ENCODE measurements at places on chromosomes 5 and 9.

GRCh38 chr9:106920701-106921283 lies 57.8 kb downstream of the ZNF462 start:
- DNase-seq, result no peak

- DNase-seq, result no peak
These were observed 18.0 kb upstream of the CDC23 start for GRCh38 chr5:138230981-138231589.

DNA sequence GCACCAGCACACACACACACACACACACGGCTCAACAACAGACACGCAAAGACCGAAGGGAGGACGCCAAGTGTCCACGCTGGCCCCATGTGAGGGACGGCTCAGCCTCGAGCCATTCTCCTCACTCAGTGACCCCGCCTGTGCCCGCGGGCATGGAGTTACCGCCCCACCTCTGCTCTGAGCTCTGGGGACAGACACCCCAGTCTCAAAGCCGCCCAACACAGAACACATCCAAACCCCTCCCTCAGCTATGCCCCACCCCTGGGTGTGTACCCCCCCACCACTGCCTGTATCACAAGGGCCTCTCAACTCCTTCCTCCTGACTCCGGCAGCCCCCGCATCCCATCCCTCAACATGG lies 81.2 kb downstream of the CAMSAP1 start:
- DNase-seq, result no peak

- no peak for DNase-seq
These were observed 10.3 kb downstream of the TTC23L start for GRCh38 chr5:34849253-34849652.

DNA sequence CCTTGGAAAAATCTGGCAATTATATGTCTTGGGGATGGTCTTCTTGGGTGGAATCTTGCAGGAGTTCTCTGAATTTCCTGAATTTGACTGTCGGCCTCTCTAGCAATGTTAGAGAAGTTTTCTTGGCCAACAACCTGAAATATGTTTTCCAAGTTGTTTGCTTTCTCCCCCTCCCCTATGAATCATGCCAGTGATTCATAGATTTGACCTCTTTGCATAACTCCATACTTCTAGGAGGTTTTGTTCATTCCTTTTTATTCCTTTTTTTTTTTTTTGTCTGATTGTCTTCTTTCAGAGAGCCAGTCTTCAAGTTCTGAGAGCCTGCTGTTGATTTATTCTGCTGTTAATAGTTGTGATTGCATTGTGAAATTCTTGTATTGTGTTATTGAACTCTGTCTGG lies 56.7 kb upstream of the SLC44A1 start:
- DNase-seq, result peak; percentile 82

DNA sequence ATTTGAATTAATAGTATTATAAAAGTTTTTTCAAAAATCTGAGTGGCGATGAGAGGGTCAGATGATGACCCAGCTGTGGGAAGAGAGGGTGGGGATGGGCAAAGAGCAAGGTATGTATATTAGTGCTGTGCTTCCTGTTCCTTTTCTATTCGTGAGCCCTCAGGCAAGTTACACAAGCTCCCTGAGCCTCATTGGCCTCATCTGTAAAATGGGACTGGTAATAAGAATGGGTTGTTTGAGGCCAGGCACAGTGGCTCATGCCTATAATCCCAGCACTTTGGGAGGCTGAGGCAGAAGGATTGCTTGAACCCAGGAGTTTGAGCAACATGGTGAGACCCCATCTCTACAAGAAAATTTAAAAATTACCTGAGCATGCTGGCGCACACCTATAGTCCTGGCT lies 24.0 kb upstream of the MLANA start:
- no peak for DNase-seq

DNA sequence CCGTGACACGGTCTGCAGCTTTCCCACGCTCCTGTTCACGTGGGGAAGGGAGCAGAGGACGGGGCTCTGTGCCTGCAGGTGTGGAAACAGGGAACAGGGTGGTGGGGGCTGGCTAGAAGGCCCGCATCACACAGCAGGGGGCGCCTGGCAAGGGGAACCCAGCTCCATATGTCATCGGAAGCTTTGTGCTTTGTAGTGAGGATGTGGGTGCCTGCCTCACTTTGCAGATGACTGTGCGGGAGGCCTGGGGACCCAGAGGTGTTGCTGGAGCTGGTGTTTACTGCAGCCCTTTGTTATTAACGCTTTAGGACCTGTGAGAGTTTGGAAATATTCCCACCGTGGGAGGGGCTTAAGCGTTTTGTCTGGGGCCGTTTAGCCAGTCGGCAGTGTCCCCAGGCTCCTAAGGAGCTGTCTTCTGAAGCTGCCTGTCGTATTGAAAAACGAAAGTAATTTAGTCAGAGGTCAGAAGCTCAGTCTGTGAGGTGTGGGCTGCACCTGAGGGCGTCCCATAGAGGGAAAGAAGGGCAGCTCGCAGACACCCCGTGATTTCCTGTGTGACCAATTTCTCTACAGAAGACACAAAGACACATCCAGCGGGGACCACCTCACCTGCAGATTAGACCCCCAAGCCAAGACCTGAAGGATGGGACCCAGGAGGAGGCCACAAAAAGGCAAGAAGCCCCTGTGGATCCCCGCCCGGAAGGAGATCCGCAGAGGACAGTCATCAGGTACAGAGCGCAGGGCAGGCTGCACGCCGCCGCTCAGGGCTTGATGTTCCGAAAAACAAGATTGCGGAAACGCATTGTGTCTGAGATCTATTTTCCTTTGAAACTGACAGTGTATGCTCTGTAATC lies 9.1 kb downstream of the MAN1B1 start:
- no peak for DNase-seq

- DNase-seq, result no peak
These were observed 29.4 kb downstream of the SH3RF2 start for GRCh38 chr5:145965804-145966203.
